Ovary (tissue), 10 donors: ENCODE measurements at places on chromosomes 7 and 10.

DNA sequence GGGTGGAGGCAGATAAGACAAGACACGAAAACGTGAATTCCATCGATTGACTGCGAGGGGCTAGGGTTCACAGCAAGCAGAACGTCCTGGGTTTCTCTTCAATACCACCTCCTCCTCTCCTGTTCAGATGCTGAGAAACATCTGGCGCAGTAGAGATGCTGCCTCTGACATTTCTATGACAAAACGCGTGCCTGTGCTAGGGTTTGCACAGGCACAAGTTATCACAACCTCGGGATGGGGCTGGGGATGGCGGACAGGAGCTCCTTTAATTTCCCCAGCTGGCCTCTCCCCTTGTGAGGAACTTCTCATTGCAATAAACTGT is 99.8 kb upstream of the SVIL start:
- DNase-seq = no peak

GRCh38 chr7:73893342-73894101 is 32.6 kb downstream of the TMEM270 start:
- DNase-seq = no peak

GRCh38 chr10:28077889-28078288 is 79.0 kb upstream of the ODAD2 start:
- no peak for DNase-seq

GRCh38 chr7:94330269-94331020 is 64.2 kb upstream of the COL1A2 start:
- DNase-seq = no peak

DNA sequence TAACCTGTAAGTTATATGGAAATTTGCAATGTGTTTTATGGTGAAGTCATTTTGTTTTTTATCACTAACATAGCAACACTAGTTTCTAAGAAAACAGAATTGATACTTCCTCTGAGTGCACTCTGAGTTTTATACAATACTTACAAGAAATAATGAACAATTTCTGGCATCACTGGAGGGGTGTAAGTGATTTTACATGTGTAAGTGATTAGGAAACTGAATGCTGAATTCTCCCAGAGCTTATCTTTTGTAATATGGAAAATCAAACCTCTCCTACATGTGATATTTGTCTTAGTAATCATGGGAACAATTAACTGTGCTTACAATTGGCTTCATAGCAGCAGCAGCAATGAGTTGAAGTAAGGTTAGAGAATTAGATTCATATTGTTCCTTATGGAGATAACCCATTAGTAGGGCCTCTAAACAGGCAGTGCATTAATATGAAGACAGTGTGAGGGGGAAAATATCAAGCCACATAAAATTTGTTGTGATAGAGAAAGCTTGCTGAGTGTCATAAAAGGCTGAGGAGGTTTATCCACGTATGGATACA is 37.4 kb downstream of the SEMA3C start:
- no peak for DNase-seq

GRCh38 chr7:131186816-131187215 is 140.9 kb upstream of the MKLN1 start:
- no peak for DNase-seq

- no peak for DNase-seq
These were observed 328.5 kb upstream of the AUTS2 start for GRCh38 chr7:69269806-69270205.

GRCh38 chr7:48025624-48026023 is 3.3 kb downstream of the SUN3 start:
- no peak for DNase-seq

GRCh38 chr7:34245246-34245645 is 339.9 kb downstream of the BMPER start:
- DNase-seq = no peak

- DNase-seq = no peak
These were observed 665.0 kb downstream of the PARD3 start for GRCh38 chr10:34150103-34150502.

DNA sequence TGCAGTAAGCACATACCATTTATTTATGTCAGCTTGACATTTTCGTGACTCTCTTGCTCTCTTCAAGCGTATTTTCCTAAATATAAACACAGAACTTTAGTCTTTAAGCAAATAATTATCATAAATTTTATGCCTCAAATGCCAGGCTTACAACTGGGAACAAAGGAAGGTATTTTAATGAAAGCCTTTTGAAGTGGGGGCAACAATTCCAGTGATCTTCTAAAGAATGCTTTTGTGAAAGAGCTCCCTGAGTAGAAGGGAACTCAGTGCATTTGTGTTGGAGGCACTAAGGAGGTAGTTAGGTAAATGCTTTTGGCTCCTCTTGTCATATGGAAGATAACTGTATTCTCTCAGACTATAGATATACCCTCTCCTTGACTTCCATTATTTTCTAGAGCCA is 104.9 kb downstream of the VPS50 start:
- no peak for DNase-seq

DNA sequence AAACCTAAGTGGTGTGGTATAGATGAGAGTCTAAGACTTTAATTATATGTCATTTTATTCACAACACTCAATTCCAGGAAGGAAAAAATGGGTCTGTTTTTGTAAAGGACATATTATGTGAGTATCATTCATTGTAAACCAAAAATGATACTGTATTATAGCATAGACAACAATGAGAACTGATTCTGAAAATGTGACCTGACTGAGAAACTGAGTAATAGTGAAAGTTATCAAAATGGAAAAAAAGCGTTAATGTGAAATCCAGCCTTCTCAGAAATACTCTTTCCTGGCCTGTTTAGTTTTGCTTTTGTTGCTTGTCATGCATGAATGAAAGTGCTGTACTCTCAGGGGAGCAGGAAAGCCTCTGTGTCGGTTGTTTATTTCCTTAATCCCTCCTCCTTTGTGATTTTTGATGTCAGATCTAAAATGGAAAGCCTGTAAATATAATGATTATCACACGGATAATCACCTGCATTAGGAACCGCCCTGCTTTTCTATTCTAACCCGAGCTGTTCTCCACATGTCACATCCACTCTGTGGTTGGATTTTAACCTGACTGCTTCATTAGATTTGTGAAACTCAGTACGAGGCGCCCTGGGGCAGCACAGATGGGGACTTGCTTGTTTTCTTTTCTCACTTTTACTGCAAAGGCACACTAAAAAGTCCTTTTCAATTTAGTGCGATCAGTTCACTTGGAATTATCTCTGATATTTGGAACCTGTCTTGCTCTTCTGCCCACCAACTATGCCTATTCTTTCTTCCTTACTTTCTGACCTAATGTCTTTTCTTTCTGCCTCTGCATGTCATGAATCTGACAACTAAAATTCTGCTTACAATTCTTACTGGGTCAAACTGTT is 240.9 kb upstream of the KAT6B start:
- DNase-seq = no peak

DNA sequence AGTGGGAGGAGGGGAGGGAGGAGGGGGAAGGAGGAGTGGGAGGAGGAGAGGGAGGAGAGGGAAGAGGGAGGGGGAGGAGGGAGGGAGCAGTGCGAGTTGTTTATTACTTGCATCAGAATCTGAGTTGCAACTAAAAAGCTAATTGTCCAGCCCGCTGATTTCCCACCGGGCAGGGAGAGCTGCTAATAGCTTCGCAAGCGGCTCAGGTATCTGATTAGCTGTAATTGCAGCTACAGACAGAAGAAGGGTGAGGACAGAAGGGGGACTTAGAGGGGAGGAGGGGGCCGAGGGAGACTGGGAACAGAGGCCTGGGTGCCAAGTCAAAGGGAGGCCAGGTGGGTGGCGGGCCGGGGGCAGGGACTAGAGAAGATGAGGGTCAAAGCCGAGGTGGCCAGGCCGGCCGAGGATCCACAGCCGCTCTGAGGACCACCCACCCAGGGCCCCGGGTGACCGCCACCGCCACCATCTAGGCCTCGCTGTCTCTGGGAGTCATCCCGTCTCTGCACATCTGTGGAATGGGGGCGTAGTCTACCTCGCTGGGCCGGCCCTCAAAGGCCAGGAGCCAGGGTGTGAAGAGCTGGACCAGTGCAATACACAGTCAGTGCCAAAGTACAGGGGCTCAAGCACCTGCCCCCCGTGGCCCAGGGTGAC is 54.2 kb downstream of the MICALL2 start:
- no peak for DNase-seq

DNA sequence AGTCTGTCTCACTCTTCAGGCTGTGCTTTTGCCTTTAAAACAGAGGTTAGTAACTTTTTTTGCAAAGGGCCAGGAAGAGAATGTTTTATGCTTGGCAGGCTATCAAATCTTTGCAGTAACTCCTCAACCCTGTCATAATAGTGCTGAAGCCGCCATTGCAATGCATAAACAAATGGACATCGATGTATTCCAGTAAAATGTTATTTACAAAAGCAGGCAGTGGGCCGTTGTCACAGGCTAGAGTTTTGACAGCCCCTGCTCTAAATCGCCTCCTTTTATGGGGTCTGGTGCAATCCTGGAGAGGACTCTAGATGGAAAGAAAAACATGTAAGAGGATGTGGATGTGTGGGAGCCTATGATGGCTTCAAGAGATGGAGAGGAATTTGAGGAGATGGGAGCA is 568.3 kb downstream of the TYW1 start:
- DNase-seq = no peak

- DNase-seq = no peak
These were observed 814 bp downstream of the HK1 start for GRCh38 chr10:69279110-69279509.

GRCh38 chr10:113310347-113310746 is 242.5 kb upstream of the HABP2 start:
- no peak for DNase-seq

DNA sequence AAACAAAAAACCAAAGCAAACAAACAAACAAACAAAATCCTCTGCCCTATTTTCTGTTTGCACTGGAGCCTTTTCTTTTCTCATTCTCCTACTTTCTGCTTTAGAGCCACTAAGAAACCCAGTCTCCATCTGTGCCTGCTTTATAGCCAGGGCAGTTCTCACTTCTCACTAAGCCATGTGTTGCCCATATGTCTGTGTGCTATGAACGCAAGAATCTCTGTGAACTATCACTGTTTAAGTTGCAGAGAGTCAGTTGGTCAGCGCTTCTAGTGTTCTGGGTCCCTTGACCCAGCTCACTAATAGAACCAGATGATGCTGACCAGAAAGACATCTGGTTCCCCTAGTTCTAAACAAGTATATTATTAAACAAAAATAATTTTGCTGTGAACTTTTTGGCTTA is 81.4 kb downstream of the FAM185A start:
- no peak for DNase-seq

- DNase-seq = no peak
These were observed 340.2 kb downstream of the THSD7A start for GRCh38 chr7:11491811-11492210.

DNA sequence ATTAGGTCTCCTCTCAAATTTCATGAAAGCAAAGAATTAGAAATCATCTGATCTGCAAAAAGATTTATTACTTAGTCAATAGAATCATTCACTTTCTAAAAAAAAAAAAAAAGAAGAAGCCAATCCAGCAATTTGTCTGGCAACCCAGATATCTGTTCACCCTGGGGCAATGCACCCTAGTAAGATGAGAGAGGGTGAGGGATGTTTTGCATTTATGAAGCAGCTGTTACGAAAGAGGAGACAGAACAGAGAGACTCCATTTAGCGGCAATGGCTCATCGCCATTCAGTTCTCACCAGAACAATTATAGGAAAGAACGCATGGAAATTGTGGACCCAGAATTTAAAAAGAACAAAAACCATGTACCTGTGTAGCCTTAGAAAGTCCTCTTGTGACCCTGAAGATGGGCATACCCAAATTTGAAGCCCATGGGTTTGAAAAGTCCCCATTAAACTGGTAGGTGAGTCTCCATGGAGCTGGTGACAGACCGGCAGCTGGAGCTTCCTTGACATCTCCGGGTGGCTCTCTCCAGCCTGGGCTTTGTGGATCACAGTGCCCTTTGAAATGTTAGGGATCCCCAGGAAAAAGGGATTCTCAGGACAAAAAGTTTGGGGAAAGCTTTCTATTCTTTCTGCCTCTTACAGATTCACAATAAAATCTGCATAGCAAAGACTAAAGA is 45.5 kb upstream of the CCDC3 start:
- no peak for DNase-seq

GRCh38 chr7:17234030-17234397 is 64.4 kb upstream of the AHR start:
- no peak for DNase-seq

DNA sequence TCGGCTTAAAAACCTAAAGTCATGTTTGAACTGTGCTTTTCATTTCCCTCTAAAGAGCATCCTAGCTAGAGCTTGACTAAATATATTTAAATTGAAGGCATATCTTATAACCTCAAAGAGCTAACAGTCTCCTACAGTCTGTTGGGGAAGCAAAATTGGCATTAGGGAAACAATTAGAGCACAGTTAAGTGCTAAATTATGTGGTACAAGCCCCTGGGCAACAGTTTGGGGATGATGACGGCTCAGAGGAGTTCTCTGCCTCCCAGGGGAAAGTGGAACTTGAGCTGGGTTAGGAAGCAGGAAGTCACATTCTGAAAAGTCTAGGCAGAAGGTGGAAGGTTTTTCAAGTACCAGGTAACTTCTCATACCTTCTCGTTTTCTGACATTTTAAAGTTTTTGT is 18.6 kb upstream of the GOT1 start:
- no peak for DNase-seq

DNA sequence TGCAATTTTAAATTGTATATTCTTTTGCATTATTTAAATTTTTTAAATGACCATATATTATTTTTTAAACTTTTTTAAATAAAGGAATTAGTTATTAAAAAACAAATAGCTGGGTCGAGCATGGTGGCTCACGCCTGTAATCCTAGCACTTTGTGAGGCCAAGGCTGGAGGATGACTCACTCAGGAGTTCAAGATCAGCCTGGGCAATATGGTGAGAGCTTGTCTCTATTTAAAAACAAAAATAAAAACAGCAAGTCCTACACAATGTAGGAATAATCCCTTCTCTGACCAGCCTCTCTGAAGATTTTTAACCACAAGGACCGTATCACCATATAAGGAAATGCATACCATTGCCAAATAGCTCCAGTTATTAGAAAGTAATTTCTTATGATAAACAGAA is 19.6 kb downstream of the NOC3L start:
- no peak for DNase-seq

- no peak for DNase-seq
These were observed 731 bp downstream of the CHCHD3 start for GRCh38 chr7:133081119-133081598.

GRCh38 chr7:103446049-103446520 is at the start of gene SLC26A5:
SLC26A5 (minus strand) TSS chr7:103446207; CDS start chr7:103421514, 24,693 bp downstream.
- DNase-seq = no peak
